Substantia nigra (tissue), 51 donors: ENCODE measurements at places on chromosomes 3 and 15.

- peak; percentile 26 for DNase-seq
Measured at GRCh38 chr3:112013058-112013783, 14.5 kb downstream of the TAGLN3 start.

- peak; percentile 5 for DNase-seq
Measured at GRCh38 chr3:14203521-14204079, 25.0 kb downstream of the LSM3 start.

- no peak for DNase-seq
Measured at GRCh38 chr3:88440701-88441100, 290.9 kb downstream of the C3orf38 start.

DNA sequence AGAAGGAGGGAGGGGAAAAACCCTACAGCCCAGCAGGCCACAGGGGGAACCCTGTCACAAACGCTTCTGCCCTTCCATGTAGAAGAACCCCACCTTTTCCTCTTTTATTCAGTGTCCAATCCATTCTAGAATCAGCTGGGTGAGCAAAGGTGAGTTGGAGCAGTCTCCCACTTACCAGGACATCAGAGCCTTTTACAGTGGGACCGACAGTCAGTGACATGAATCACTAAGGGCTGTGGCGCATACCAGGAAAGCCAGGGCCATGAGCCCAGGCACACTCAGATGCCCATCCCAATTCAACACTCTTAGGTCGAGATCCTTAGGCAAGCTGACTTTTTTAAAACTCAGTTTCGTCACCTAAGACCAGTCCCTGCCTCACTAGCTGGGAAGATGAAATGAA, 146.1 kb downstream of the AQP9 start:
- no peak for DNase-seq

- DNase-seq, result no peak
Measured at GRCh38 chr3:46714728-46715506, 2.8 kb downstream of the PRSS50 start.
